Right hindlimb (tissue), 1 donor: ENCODE measurements at places on chromosomes 13 and 19.

DNA sequence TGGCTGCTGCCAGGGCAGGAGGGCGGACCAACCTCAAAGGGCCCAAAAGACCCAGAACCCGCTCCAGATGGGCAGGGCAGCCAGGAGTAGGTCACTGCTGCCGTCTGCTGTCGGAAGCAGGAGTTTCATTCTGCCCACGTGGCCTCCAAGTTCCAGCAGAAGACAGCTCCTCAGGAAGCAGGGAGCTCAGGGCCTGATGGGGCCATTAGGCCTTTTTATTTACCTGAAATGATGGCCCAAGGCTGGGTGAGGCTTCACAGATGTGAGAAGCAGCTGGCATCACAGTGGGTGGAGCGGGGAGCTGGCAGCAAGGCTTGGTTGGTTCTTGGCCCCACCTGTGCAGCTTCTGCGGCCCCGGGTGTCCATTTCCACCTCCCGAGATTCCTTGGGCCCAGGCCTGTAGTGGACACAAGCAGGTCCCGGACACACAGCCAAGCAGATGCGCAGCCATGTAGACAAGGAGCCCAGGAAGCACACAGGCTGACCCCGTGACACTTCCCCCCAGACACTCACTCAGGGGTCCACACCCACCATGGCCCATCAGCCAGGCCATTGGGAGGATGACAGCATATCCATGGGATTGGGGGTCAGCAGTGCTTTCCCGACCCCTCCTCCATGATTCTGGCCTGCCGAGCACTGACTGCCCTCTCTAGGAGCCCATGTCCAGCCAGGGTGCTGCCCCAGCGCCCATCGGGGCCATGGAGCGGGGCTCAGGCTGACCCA, 26.4 kb downstream of the C13orf46 start:
- DNase-seq = peak; percentile 71

DNA sequence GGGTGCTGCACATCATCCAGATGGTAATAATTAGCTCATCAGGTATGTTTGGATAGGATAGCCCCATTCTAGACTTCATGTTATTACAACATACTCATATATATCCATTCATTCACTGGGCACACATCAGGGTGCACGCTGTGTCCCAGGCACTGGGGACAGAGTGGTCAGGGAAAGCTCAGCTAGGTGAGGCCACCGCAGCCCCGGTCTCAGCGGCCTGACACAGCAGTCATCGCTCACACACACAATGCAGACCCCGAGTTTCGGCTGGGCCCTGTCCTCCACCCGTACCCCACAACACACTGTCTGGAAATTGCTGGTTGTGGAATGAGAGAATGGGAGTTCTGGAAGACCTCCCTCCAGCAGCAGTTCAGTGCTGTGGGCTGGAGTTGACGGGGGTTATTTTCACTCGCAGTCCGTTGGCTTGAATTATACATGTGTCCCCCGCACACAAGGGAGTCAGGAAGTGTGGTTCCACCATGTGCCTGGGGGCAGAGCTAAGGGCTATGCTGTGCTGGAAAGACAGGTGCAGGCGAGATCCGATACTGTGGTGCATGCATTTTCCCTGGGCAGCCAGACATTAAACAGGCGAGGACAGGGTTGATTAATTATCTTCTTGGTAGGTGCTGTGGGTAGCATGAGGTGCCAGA, 257.6 kb downstream of the TEX29 start:
- no peak for DNase-seq

DNA sequence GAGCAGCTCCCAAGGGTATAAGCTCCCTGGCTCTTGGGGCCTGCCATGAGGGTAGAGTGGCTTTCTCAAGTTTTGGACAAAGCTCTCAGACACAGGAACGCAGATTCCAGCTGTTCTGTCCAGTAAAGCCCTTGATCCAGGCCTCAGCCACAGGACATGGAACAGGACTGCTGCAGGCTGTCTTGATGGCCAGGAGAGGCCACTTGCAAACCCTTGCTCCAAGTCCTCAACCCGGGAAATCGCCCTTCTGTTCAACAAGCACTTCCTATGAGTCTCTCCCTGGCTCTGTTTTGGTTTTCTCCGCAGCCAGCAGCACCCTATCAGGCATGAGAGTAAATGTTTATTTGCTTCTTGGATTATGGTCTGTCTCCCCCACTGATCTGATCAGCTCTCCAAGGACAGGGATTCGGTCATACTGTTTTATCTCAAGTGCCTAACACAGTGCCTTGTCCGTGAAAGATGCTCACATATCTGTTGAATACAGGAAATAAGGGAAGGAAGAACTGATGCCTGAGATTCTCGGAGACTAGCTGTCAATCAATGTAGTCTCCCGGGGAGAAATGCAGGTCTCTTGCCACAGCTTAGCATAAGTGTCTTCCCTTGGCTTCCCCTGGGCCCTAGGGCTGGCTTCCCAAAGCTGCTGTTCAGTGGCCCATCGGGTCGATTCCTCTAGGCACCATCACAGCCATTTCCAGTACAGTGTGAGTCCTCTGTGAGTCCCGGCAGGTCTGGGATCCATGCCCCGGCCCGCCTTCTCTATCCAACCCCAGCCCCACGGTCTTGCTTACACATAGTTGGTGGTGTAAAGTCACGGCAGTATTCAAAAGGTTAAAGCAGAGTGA, 90.8 kb downstream of the TSHZ3 start:
- no peak for DNase-seq

DNA sequence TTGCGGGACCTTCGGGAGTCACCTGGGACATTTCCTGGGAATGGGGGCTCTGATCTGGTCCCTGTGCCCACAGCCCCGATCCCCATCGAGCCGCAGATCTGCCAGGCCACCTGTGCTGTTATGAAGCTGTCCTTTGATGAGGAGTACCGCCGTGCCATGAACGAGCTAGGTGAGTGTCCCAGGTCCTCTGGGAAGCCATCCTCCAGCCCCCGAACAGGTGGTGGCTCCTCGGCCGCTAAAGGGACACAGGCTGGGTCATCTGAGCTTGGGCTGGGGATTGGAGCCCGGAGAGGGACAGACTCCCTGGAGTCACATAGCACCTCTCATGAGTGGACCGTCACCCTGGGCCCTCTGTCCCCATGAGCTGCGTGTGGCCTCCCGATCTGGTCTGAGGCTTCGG, 8.0 kb downstream of the APC2 start:
- no peak for DNase-seq

GRCh38 chr19:15297416-15298224, 34.7 kb downstream of the BRD4 start:
- no peak for DNase-seq

DNA sequence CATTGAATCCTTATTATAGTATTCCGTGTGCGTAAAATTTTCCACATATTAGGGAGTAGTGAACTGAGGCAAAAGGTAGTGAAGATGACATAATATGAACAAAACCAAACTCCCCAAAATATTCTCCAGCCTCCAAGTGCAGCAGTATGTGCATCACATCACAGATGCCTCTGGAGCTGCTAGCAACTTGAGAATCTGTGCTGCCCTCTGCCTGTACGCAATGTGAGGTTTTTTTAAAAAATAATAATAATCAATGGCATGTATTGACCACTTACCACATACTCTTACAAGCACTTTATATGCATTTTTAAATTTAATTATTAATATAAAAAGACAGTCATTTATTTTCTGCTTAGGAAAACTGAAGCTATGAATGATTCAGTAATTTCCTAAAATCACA, 583.0 kb upstream of the SPRY2 start:
- no peak for DNase-seq
